ENCODE measurements at places on chromosomes 6 and 20. TPM values are rescaled to one million over a fixed set of nuclear protein-coding genes. Genes with fewer than 3 reads are reported as not detected.

Gene NOX3
- not detected for total RNA-seq

Gene TASP1
- total RNA-seq, result 5.4 TPM

Gene SPEF1
- total RNA-seq, result not detected

Gene NNAT
- total RNA-seq, result not detected

- DNase-seq, result no peak
- H3K27ac ChIP-seq, result no peak overlapping the region
- H3K27me3 ChIP-seq, result no peaks in the 10 kb centered on the region
- H3K36me3 ChIP-seq, result no peaks in the 10 kb centered on the region
These were observed 28.4 kb upstream of the EPM2A start for GRCh38 chr6:145763742-145764141.

GRCh38 chr20:50491926-50492634, 18.1 kb upstream of the PTPN1 start:
- no peak for DNase-seq
- H3K27ac ChIP-seq, result 0 out of 3 replicates have a peak overlapping the region, but pooled peaks have one; percentile 10
- no peaks in the 10 kb centered on the region for H3K27me3 ChIP-seq
- H3K4me3 ChIP-seq, result no peak overlapping the region
- no peaks in the 10 kb centered on the region for H3K36me3 ChIP-seq

Measured in K562 (cell line).